ENCODE measurements at places on chromosomes 6 and 20. TPM values are rescaled to one million over a fixed set of nuclear protein-coding genes. Genes with fewer than 3 reads are reported as not detected.

Gene DNAH8
- not detected for polyA plus RNA-seq

Gene COX7A2
- 198 TPM for polyA plus RNA-seq

DNA sequence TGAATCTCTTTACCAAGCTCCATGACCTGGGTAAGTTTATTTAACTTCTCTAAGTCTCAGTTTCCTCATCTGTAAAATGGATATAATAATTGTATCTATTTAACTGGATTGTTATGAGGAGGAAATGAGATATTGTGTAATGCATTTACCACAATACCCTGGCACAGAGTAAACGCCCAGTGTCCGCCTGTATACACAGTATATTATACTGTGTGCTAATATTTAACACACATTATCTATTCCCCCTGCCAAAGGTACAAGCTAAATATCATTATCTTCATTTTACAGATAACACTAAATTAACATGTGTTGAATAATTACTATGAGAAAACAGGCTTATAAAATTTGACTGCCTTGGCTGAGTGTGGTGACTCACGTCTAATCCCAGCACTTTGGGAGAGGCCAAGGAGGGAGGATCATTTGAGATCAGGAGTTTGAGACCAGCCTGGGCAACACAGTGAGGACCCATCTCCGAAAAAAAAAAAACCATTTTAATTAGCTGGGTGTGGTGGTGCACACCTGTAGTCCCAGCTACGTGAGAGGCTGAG, 38.7 kb upstream of the TNFRSF21 start:
- no peak overlapping the region for H3K4me3 ChIP-seq
- no peak overlapping the region for H3K27ac ChIP-seq
- DNase-seq, result no peak
- no peaks in the 10 kb centered on the region for H3K4me1 ChIP-seq

DNA sequence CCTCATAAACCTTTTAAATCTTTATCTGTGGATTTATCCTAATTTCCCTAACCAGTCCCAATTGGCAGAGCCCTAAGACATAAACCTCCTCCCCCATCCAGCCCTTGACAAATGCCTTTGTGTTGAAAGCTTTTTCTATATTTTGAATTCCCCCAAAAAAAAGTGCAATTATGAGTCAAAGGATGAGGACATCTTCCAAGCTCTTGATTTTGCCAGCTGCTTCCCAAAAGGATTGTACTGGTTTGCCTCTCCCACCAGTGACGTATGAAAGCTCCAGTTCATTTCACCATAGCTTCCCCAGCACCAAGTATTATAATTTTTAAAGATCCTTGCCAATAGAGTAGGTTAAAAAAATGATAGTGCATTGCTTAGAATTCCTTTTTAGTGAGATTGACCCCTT, 38.9 kb downstream of the SIRPA start:
- H3K4me3 ChIP-seq, result no peak overlapping the region
- H3K27me3 ChIP-seq, result no peaks in the 10 kb centered on the region
- H3K36me3 ChIP-seq, result no peaks in the 10 kb centered on the region
- H3K4me1 ChIP-seq, result peaks cover 4% of the 10 kb centered on the region
- no peak for DNase-seq

- H3K27me3 ChIP-seq, result no peaks in the 10 kb centered on the region
- no peaks in the 10 kb centered on the region for H3K36me3 ChIP-seq
- H3K4me3 ChIP-seq, result no peak overlapping the region
- peaks cover 5% of the 10 kb centered on the region for H3K4me1 ChIP-seq
- H3K27ac ChIP-seq, result no peak overlapping the region
- no peak for DNase-seq
Measured at GRCh38 chr6:79672631-79673111, 41.5 kb downstream of the SH3BGRL2 start.

- H3K4me1 ChIP-seq, result no peaks in the 10 kb centered on the region
- no peaks in the 10 kb centered on the region for H3K27me3 ChIP-seq
- H3K4me3 ChIP-seq, result no peak overlapping the region
- DNase-seq, result no peak
- H3K27ac ChIP-seq, result no peak overlapping the region
- H3K36me3 ChIP-seq, result no peaks in the 10 kb centered on the region
Measured at GRCh38 chr6:70221025-70221714, 81.7 kb downstream of the COL9A1 start.

All from H1 (cell line).